Hepatic stellate cell (primary cell): ENCODE measurements at places on chromosomes 6 and 20.

DNA sequence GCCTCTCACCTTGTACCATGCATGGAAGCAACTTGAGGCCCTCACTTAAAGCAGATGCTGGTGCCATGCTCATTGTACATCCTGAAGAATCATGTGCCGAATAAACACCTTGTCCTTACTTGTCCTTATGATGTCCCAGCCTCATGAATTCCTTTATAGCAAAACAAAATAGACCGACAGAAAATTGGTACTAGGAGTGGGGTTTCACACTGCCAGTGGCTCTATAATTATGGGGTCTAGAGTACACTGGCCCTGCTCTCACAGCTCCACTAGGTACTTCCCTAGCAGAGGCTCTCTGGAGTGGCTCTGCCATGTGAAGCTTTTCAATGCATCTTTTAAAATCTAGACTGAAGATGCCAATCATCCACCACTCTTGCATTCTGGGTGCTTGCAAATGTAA is 101.2 kb downstream of the HTR1B start:
- DNase-seq, result no peak

DNA sequence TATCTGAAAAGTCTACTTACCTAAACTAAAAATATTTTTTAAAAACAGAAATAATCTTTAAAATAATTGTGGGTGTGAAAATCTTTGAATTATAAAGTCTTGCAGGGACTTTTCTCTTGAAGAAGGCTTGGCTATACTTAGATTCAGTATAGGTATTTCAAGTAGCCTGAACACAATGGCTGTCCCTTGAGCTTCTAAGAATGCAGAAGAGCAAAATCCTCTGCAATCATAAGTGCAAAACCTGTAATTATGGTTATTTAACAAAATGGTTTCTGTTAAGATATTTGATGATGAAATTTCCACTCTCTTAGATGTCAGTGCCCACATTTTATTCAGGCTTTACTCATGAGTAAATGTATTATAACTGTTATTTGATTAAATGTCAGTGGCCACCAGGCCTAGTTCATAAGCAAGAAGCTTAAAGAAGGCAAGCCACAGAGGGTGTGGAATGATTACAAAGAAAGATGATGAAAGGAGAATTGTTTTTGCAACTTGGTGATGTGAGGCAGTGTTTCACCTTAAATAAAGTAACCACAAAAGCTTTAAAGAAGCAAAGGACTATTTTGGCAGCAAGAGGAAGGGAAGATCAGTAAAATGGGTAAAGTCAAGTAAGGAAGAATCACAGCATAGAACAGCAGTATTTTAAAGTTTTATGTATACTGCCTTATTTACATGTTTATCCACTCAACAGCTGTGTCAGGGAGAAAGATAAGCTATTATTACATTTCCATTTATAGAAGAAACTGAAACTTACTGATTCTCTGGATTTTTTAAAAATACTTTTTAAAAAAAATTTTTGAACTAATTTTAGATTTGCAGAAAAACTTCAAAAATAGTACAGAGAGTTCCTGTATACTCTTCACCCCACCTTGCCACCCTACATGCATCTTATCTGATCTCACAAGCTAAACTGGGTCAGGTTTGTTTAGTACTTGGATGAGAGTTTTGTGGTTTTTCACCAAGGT is 351.2 kb upstream of the RUNX2 start:
- no peak for DNase-seq

DNA sequence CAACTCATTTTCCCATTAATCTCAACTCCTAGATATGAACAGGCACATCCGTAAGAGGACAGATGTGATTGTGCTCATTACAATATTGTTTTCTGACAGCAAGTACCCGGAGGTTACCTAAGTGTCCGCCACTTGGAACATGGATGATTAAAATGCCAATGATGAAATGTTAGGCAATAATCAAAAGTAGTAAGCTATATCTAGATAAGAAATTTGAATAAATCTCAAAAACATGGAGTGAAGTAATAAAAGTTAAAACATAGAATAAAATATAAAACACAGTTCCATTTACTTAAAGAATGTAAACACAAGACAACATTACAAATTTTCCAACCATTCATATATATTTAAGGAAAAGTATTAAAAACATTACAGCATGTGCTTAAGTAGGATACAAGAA is 59.2 kb upstream of the LY86 start:
- DNase-seq, result no peak

- no peak for DNase-seq
These were observed 22.0 kb upstream of the BMP5 start for GRCh38 chr6:55897346-55897745.

GRCh38 chr6:56318851-56319250 is 71.5 kb upstream of the COL21A1 start:
- DNase-seq, result no peak

DNA sequence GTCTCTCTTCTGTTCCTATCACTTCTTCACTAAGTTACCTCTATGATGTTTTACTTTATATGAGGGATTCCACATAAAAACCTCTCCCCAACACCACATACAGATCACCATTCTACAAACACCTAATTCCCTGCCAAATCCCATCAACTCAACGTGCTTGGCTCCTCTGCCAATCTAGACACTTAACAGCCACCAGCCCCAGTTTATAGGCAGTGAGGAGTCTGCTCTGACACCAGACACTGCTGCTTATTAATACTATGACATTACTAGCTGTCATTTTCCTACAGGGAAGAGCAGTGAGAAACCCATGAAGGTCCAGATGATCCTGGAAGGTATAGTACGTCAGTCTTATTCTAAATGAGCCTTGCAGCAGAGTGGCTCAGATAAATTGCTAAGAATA is 104.3 kb downstream of the CHD6 start:
- no peak for DNase-seq

DNA sequence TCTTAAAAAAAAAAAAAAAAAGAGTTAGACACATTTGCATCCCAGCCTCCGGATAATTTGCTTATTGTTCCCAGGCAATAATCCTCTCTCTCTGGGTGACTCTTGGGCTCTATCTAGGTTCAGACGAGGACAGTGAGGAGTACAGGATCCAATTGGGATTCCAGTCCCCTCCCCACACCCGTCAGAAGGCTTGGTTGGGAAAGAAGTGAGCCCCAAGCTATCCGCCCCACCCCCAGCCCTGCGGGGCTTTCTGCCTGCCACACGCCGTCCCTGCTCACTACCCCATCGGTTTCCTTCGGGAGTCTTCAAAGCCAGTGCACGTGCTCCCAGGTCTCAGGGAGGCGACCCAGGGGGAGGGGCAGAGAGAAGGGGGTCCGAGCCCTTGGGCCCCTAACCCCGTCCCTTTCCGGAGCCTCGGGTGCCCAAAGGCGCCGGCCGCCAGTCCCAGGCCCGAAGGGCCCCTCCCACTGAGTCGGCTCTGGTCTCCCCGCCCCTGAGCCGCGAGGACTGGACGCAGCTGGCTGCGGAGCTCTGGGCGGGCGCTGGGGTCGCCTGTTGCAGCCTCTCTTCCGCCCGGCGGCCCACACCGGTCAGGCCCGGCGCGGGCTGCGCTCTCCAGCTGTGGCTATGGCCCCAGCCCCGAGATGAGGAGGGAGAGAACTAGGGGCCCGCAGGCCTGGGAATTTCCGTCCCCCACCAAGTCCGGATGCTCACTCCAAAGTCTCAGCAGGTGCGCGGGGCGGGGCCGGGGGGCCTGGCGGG is 2.5 kb downstream of the MYMX start:
- peak; percentile 80 for DNase-seq

GRCh38 chr20:61881861-61882260 is 183.8 kb downstream of the TAF4 start:
- DNase-seq, result no peak

GRCh38 chr6:111711476-111711875 is 105.8 kb upstream of the TRAF3IP2 start:
- DNase-seq, result no peak

DNA sequence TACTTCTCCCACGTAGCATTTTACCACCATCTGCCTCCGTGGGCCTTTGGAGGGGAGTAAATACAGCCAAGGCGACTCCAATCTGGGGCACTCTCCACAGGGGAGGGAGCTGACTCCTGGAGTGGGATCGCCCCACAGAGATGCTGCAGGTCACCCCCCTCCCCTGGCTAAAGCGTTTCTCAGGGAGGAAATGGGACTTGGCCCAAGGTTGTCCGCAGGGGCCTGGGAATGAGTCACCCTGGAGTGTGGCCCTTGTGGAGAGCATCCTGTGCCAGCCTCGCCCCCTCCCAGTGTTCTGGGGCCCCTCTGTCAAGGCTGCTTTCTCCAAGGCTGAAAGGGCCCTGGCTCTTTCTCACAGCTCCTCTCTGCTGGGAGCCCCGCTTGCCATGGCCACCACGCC is 84.5 kb upstream of the QKI start:
- no peak for DNase-seq

DNA sequence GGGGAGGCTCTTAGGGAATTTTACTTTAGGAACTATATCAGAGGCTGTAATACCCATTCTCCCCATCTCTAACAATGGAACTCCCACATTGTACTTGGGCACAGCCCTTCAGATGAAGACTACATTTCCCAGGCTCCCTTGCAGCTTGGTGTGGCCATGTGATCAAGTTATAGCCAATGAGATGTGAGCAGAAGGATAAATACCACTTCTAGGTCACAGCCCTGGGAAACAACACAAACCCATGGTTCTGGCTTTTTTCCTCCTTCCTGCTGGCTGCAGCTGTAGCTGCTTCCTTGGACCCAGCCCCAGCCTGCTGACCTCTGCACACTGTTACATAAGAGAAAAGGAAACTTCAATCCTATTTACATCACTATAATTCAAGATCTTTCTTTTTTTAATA is 445.9 kb upstream of the JARID2 start:
- DNase-seq, result peak; percentile 56

DNA sequence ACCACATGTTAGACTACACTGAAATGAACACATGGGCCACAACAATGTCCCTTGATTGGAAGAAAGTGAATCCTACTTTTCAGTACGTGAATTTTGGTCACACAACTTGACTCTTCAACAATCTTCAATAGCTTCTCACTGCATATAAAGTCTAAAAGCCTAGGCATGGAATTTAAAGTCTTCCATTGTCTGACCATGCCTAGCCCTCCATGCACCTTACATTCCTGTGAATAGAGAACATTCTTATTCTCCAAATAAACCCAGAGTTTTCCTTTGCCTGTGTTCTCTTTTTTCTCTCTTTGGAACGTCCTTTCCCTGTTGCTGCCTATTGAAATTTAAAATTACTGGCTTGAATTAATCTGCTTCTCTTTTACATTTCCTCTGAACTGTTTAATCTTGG is 207.5 kb downstream of the ASCC3 start:
- no peak for DNase-seq

DNA sequence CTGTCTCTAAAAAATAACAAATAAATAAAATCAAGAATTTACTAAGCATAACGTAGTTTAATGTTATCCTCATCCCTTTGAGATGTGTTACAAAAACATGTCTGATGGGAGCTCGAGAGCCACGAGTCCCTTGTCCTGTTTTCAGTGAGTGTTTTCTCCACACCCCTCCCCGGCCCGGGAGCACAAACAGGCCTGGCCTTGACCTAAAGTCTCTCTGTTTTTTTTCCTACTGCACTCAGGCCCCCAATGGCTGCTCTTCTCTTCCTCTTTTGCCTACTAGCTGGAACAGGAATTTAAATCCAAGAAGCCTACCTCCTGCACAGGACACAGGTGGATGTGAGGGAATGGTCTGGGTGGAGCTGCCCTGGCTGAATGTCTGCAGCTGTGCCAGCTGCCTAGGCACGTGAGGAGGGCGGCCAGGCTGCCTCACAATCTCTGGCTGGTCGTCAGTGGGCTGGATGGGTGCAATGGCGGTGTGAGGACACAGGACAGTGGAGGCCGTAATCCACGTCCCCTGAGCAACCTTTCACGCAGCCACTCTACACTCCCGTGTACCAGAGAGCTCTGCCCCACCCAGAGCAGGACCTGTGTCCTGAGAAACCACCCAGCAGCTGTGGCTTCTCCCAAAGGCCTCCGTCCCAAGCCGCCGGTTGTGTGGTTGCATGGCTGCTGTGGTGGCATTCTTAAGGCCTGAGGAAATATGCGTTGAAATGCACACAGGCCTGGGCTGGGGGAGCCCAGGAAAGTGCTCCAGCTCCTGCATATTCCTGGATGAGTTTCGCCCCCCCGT is 117.5 kb downstream of the FAM120B start:
- DNase-seq, result no peak

GRCh38 chr6:15023448-15023847 is 222.4 kb upstream of the JARID2 start:
- no peak for DNase-seq

DNA sequence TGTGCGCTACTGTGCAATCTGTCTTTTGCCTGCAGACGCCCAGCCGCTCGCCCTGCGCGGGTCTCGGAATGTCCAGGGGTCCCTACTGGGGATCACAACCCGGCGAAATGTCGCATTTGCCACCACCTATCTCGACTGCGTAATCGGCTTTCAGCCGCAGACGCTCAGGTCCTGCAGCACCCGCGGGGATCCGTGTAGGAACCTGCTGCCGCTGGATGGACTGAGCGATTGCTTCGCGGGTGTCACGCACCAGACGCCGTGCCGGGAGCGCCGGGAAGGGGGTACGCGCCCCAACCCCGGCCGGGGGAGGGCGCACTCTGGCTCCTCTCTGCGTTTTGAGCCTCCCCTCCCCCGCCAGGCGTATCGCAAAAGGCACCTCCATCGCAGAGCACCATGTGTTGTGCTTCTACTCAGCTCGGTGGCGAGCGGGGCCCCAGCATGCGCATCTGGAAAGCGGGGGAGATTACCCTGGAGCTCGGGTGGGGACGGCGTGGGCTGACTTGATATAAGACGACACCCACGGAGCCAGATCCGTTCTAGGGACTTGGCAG is 747 bp upstream of the PTPRA start:
- DNase-seq, result peak; percentile 37

DNA sequence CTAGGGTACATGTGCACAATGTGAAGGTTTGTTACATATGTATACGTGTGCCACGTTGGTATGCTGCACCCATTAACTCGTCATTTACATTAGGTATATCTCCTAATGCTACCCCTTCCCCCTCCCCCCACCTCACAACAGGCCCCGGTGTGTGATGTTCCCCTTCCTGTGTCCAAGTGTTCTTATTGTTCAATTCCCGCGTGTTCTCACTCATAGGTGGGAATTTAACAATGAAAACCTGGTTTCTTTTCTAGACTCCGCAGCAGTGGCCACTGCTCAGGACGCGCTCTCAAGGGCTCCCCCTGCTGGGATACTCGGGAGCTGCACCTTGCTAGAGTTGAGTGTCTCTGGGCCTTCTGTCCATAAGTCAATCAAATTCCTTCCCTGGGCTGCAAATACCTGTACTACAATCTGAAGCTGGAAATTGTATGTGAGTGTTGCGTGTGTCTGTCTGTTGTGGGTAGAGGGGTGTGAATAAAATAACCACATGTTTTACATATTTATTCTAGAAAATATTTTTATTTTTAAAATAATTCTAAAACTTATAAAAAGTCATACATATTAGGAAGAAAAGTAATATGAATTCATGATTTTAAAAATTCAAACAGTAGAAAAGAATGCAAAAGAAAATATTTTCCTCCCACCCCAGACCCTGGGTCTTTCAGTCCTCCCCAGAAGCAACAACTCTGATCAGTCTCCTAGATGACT is 8.2 kb upstream of the CEP250 start:
- DNase-seq, result peak; percentile 73

- DNase-seq, result no peak
These were observed 29.8 kb downstream of the ANKEF1 start for GRCh38 chr20:10064611-10065010.
